ENCODE measurements at places on chromosomes 7 and 10.

DNA sequence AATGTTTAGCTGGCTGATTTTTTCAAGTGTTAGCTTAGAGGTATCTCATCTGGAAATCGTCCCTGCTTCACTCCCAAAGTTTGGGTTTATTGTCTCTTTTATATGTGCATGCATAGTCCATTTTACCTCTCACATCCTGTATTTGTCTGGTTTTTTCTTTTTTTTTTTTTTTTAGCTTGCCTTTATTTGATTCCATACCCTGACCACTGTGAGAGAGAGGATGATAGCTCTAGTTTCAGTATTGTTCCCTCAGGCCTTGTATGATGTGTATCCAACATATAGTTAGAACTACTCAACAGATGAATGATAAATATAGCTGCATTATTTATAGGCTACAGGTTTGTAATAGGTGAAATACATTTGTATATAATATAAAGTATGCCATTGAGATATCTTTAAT lies 29.9 kb downstream of the PCGF5 start:
- no peak for DNase-seq

DNA sequence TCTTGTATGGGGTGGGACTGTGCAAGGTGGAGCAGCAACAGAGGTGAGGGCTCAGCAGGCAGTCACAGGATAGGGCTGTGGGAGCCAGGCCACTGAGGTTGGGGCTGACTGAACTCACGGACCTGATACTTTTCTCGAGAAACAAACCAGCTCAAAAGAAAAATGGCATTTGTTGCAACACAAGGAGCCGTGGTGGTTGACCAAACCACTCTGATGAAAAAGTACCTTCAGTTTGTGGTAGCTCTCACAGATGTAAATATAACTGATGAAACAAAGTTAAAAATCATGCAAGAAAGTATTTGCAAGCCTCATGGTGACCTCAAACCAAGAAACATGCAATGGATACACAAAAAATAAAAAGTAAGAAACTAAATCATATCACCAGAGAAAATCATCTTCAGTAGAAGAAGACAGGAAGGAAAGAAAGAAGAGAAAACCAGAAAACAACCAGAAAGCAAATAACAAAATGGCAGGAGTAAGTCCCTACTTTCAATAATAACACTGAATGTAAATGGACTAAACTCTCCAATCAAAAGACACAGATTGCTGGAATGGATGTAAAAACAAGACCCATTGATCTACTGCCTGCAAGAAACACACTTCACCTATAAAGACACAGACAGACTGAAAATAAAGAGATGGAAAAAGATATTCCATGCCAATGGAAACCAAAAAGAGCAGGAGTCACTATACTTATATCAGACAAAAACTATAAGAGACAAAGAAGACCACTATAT lies 48.9 kb upstream of the DUSP5 start:
- DNase-seq: no peak

- DNase-seq: no peak
Measured at GRCh38 chr10:124252097-124252715, 158.8 kb upstream of the CHST15 start.

DNA sequence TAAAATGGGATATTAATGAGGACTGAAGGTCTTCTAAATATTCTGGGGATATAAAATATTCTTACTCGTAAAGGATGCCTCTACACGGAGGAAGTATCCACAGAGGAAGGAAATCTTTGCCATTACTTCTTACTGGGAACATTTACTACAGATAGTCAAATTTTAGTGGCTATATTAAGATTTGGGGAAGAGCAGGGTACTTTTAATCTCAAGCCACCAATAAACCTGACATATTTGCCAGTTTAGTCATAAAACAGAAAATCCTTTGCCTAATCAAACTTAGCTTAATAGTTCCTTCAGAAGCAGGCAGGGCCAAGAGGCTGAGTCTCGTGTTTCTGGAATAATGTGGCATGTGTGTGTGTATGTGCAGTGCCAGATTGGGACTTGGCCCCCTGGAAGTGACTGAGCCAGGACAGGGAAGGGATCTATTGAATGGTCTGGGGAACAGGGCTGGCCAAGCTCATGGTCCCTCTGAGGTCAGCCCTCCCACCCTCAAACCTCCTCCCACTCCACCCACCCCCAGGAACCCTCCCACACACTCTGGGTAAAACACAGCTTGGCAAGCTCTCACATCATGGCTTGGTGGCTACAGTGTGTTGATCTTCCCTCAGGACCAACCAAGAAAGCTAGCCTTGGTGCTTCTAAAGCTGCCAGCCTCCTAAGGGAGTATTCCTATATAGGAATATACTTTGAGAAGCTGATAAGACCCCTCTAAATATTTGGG lies 1.6 kb upstream of the PIK3CG start:
- DNase-seq: no peak

DNA sequence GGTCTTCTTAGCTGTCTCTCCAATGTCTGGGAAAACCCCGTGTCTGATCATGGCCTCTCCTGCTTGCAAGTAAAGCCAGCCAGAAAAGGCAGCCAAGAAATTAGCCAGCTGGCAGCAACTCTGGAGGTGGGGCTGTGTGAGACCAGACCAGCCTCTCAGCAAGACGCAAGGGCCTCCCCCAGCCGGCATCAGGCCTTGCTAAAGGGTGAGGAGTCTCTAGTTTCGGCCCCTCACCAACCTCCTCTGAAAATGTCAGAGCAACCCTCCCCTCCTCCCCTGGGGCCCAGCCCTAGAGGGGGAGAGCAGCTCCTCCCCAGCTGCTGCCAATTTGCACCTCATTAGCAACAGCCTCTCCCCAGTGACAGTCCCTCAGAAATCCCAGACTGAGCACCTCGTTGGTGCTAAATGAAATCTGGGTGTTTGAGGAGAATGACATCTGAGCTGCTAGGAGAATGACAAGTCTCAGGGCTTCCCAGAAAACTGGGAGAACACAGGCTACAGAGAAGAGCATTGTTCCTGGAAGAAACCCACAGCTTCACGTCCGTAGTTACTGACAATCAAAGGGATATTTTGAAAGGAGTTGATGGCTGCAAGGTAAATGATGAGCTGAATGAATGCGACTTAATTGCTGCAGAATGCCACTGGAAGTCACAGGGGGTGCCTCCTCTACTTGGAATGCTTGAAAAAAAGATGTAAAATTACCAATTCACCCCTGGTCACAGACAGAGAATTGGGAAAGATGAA lies 25.9 kb downstream of the DGKI start:
- peak; percentile 67 for DNase-seq

- DNase-seq: no peak
Measured at GRCh38 chr7:32263611-32264010, 193.4 kb upstream of the PDE1C start.

GRCh38 chr7:48090095-48090805 lies 1.2 kb downstream of the UPP1 start:
- DNase-seq: peak; percentile 91

GRCh38 chr7:26490640-26491624 lies 199.3 kb downstream of the SNX10 start:
- no peak for DNase-seq

DNA sequence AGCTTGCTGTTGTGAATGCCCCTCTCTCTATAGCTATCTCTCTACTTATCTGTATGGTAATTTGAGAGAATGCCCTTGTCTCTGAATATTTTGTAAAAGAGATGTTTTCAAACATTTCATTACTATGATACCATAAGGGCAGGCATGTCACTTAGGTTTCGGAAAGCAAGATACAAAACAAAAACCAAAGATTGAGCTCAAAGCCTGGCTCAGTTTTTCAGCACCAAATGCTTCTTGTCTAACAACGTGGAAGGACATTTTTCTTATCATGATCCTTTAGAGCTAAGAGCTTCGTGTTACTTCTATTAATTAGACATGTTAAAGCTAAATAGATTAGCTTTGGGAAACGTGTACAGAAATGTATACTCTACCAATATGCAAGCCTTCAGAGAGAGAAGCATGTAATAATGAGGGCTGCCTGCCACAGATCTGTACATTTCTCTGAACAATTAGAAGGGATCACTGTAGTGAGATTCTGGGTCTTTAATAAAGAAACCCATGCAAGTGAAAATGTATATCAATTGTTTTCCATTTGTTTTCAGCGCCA lies 148.9 kb downstream of the ARID5B start:
- no peak for DNase-seq

DNA sequence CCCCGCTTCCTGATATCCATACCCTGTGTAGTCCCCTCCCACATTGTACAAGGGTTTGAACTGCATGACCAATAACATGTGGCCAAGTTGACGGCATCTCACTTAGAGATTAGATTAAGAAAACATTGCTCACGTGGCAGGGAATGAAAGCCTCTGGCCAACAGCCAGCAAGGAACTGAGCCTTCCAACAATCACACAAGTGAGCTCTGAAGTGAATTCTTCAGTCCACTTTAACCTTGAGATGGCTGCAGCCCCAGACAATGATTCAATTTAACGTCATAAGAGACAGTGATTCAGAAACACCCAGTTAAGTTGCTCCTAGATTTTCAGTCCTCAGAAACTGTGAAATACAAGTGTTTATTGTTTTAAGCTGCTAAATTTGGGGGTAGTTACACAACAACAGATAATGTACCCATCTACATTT lies 165.9 kb upstream of the PLXNA4 start:
- DNase-seq: peak; percentile 41

- peak; percentile 14 for DNase-seq
Measured at GRCh38 chr7:33107136-33108066, 1.8 kb downstream of the RP9 start.

- DNase-seq: no peak
Measured at GRCh38 chr10:103145046-103145445, 48.0 kb downstream of the NT5C2 start.

- no peak for DNase-seq
Measured at GRCh38 chr7:98046816-98047215, 56.8 kb upstream of the OCM2 start.

- DNase-seq: no peak
Measured at GRCh38 chr10:60189861-60190475, 199.7 kb downstream of the ANK3 start.

DNA sequence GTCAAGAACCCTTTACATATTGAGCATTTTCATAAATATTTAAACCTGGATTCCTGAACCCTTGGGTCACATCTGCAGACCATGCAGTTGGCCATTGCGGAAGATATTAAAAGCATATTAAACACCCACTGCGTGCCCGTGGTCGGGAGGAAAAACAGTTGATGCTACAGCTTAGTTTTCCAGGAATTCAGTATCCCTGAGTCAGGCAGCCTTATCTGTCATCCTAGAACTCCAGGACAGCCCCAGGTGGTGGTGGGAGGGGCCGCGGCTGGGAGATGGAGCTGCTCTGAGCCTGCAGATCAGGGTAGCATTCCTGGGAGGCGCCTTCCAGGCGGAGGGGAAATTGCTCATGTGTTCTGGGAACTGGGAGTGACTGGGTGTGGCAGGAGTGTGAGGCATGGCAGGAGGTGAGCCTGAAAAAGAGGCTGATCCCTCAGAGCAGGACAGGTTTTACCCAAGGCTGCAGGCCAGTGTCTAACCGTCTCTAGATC lies 222.9 kb upstream of the SH2B2 start:
- no peak for DNase-seq

DNA sequence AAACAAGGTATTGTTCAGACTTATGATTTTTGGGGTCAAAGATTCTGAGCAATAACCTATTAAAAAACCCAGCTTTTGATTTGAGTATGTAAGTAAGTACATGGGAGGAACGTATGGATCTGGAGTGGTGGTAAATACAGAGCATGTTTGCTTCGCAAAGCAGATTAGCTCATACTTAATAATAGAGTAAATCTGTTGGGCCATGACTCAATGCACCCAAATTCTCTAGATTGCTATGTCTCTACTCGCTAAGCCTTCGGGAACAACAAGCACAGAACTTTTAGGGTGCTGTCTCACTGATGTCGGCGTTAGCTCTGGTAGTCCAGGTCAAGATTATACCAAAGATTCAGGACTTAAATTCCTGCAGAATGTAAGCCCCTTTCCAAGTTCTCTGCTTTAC lies 807 bp upstream of the MINPP1 start:
- no peak for DNase-seq

- DNase-seq: no peak
Measured at GRCh38 chr7:106089647-106090046, 22.5 kb downstream of the SYPL1 start.

DNA sequence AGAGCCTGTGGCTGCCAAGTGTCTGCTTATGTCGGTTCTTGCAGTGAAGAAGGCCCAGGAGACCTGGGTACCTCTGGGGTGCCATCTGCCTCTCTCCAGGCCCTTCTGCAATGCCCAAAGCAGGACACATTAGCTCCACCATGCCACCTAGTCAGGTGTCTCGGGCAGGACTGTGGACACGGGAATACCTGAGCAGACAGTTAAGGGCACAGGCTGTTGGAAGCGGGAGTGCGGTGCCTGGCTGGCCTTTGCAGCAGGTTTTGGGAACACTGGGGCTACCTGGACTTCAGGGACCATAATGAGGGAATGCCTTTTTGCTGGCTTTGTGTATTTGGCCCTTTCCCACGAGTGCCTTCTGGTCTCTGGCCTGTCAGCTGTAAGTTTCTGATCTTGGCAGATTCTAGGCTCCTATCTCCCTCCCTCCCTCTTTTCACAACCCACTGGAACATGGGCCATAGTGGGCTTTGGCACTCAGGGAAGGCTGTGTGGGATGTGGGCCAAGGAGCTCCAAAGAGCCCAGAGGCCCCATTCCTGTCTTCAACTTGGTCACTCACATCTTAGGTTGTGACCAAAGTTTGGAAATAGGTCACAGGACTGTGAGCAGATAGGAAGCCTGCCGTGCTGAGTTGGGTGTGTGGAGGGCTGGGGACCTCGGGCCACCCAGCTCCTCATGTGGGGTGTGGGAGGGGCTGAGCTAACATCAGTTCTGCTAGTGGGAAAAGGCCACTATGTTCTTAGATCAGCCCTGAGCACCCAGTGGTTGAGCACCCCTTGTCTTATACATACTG lies 41.5 kb upstream of the CXCL12 start:
- no peak for DNase-seq

GRCh38 chr7:12655161-12655560 lies 32.3 kb upstream of the ARL4A start:
- DNase-seq: no peak

- DNase-seq: no peak
Measured at GRCh38 chr7:37424995-37425394, 23.7 kb downstream of the ELMO1 start.

GRCh38 chr10:120732643-120733313 lies 118.4 kb upstream of the WDR11 start:
- no peak for DNase-seq

GRCh38 chr7:15016766-15017165 lies 114.2 kb upstream of the DGKB start:
- no peak for DNase-seq

DNA sequence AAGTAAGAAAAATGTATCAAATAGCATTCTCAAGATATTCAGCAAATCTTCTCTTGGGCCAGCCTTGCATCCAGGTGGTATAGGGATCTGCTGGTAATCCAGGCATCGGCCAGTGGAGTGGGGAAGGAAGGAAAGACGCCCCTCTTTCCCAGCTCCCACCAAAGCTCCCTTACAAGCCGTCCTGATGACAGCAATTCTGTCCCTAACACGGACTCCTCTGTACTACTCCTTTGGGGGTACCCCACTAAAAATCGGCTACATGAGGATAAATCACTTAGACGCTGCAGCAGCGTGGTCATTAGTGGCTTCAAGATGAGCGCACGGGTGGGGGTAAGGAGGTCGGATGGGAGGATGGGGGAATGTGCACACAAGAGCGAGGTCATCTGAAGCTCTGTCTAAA lies 24.7 kb upstream of the NUB1 start:
- no peak for DNase-seq

All from adrenal gland (tissue), 19 donors.